ENCODE measurements at places on chromosomes 6 and 20.

GRCh38 chr6:102853249-102853955 lies 1459.9 kb downstream of the GRIK2 start:
- DNase-seq: no peak

GRCh38 chr6:29749308-29749662 lies 26.1 kb downstream of the HLA-F start:
- no peak for DNase-seq

- no peak for DNase-seq
These were observed 235.8 kb downstream of the ALDH8A1 start for GRCh38 chr6:134714113-134714512.

GRCh38 chr6:75296811-75297779 lies 12.5 kb upstream of the TMEM30A start:
- peak; percentile 27 for DNase-seq

- no peak for DNase-seq
These were observed 180.1 kb downstream of the JARID2 start for GRCh38 chr6:15425947-15426346.

- DNase-seq: no peak
These were observed 38.6 kb downstream of the VTA1 start for GRCh38 chr6:142185641-142186040.

- no peak for DNase-seq
These were observed 38.2 kb upstream of the IER3 start for GRCh38 chr6:30782425-30783014.

GRCh38 chr6:28985462-28986164 lies 19.5 kb downstream of the ZNF311 start:
- DNase-seq: no peak

DNA sequence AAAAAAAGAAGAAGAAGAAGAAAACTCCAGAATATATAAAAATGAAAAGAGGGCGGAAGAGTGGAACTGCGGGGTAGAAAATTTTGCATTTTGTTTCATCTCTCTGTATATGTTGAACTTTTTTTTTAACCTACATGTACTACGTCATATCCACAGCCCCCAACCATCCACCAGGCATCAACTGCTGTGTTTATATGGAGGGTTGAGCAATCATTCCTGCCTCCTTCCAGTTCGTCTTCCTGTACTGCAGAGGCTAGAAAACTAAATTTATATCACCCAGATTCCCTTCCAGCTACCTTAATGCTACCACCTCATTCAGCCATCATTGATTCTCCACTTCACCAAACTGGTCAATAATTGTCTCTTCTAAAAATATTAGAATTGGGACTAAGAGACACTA lies 9.5 kb upstream of the SIGLEC1 start:
- DNase-seq: no peak

GRCh38 chr20:53513168-53513488 lies 80.5 kb downstream of the ZNF217 start:
- no peak for DNase-seq

- no peak for DNase-seq
These were observed 25.1 kb downstream of the NEDD9 start for GRCh38 chr6:11207199-11207968.

DNA sequence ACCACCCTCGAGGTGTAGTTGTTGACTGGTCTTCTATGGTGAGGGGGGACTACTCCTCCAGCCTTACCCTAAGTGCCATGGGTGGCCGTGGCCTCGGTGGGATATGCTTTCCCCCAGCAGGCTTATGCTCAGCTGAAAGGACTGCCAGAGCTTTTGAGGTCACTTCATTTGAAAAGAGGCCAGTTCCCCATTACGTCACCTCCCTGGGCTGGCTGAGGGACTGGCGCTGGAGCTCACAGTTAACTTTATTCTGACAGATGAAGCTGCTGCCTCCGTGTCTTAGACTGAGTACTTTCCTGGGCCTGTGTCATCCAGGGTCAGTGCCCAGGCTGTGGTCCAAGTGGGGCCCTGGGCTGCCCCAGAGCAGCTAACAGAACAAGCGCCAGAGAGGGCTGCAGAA lies 42.8 kb upstream of the PCMTD2 start:
- DNase-seq: no peak

DNA sequence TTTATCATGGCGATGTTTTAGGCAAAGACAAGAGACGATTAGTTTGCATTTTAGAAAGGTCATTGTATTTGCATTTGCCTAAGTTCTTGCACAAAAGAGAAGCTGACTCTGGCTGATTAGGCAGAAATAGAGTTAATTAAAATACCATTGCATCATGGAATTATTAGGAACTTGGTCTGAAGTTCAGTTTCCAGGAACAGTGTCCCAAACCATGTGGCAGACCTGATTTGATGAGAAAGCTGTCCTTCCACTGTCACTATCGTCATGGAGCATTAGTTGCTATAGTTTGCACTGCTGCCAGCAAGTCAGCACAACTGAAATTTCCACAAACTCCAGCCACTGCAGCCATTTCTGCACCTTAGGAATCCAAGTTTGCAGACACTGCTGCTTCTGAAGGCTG lies 24.3 kb upstream of the MCUR1 start:
- no peak for DNase-seq

- DNase-seq: no peak
These were observed 9.8 kb downstream of the MAPK13 start for GRCh38 chr6:36139991-36140710.

DNA sequence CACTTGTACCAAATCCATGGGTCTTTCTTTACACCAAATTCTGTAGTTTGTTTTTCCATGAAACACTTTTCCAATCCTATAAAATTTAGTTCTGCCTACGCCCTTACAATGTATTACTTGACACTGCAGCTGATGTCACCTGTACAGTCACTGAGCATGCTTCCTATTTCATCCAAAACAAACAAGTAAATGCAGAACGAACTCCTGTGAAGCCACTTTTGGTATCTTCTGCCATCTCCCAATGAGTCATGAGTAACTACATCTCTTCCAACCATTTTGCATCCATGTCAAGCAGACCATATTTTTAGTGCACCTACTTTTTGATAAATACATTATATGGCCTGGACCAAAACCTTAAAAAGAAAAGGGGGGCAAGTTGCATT lies 42.4 kb downstream of the HDDC2 start:
- no peak for DNase-seq

DNA sequence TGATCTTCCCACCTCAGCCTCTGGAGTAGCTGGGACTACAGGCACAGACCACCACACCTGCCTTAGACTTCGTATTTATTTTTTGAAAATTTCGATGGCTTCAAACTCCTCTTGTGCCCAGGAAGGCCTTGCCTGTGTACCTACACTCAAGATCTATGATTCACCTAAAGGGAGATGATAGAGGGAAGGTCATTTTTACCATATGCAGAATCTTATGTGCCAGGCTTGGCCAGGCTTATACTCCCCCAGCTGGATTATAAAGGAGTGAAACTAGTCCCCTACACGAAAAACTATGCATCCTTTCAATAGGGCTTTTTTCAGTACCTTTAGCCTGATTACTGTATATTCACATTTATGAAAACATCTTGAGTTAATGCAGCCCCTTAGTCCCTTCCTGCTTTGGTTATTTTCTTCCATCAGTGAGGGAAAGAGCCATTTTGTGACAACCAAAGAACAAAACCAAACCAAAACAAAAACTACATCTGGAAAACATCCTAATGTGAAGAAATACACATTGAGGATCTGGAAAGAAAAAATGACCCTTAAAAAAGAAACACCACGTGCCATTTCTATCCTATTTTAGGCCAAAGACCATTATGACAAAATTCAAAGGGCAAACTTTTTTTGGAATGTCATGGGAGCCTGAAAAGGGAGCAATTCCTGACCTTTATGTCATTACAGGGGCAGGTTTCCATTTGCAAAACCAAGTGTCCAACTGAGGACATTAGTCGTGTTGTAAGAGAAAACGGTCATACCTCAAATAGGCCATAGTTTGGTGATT lies 34.7 kb downstream of the RIPOR2 start:
- no peak for DNase-seq

DNA sequence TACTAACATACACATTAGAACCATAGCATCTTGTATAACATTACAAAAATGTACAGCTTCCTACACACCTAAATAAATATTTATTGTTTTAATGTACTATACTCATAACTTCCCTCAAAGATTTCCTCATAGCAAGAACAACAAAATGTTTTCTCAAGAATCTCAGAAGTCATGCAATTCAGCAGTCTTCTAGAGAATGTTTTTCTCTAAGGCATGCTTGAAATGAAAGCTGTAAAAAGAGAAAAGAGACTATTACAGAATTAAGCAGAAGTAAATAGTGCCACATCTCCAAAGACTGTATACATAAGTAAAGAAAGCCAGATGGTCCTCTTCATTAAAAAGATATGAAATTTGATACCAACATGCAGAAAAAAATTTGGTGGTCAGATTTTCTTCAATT lies 672.2 kb downstream of the EPM2A start:
- DNase-seq: no peak

DNA sequence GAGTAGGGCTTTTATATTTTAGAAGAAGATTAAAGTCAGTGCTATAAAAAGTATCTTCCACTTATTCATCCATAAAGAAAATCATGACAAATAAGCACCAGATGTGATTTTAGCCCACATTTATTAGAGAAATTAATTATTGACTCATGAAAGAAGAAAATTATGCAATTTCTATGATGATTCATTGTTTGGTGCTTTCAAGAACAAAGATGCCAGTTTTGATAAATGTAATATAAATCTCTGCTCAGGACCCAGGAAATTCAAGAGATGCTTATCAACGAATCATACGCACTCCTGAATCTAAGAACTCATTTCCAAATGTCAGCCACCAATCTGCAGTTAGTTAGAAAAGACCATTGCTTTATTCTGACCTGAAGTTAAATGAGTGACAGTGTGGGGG lies 211.4 kb downstream of the ARHGAP18 start:
- no peak for DNase-seq

DNA sequence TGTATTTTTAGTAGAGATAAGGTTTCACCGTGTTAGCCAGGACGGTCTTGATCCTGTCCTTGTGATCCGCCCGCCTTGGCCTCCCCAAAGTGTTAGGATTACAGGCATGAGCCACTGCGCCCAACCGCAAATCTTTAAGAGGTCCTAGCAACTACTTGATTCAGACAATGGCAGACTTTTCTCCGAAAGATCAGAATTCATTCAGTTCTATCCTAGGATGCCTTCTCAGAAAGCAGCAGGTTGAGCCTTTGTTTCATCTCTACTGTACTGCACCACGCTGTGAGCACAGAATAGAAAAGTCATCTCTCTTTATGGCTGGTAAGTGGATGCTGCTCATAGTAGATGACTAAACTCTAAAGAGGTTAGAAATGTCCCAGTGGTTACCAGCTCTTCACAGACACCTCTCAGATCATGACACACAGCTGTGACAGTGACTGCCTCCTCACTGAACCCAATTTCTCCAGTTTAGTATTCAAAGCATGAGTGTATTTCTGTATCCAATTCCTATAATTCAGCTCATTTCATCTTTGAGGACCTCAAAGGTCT lies 6.0 kb upstream of the HSF2 start:
- DNase-seq: no peak

DNA sequence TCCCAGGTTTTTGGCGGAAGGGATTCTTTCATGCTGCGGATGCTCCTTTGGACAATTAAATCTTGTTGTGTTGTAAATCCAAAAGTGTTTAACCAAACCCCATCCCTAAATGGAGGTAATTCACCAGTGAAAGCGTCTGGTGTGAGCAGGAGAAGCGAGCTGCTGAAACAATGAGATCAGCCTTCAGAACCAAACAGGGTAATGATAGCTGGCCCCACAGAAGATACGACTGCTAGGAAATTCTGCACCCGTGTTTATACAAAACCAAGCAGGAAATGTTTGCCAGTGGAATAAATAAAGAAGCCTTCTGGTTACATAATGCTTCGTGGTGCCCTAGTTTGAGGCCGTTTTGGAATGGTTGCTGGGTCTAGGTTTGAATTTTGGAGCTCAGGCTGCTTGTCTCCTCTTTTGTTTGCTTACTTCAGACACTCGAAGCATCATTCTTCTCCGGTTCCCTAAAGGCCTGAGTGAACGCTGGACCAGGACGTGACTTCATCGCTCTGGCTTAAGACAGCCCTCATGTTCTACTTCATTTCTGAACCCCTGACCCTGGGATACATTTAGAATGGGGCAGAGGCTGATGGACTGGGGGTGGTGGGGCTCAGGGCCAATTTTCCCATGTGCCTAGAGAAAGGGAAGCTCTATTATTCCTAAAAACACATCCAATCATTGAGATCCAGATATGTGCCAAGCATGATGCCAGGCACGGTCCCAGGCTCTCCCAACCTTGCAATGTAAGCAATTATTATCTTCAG lies 61.6 kb upstream of the JAG1 start:
- no peak for DNase-seq

DNA sequence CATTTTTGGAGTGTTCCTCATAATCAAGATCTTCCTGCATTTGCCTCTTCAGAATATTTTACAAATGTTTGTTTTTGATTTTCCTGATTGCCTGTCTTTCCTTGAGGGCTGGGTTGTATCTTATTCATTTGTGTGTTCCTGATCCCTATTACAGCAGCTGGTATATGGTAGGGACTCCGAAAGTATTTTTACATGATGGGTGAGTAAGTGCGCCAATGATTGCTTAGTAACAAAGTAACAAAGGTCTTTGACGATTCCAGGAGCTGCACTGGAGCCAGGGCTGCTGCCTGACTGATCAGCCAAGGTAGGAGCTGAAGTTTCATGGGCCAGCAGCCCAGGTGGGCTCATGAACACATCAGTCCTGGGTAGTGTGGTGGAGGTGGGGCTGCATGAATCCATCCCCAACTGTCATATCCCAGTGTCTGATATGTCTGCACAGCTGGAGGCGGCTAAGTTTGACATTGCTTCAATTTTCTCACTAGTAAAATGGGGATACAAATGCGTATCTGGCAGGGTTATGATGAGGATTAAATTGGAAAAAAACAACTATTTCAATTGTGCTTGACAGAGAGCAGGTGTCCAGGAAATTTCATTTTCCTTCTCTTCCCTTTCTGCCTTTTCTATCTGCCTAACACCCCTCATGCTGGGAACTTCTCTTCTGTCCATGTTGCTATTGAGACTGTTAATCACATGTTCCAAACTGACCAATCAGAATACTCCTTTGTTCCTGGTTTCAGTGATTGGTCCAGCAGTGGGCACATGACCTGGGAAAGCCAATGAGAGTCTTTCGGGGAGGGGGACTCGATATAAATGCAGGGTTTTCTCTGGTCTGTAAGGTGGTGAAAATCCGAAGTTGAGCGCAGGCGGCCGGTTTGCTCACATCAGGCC lies 90.7 kb downstream of the CDH26 start:
- no peak for DNase-seq

- DNase-seq: no peak
These were observed 62.7 kb upstream of the XRN2 start for GRCh38 chr20:21240394-21240793.

Data from naive B cell (primary cell).